ENCODE measurements at places on chromosomes 4 and X. TPM values are rescaled to one million over a fixed set of nuclear protein-coding genes. Genes with fewer than 3 reads are reported as not detected.

Gene NWD2
- total RNA-seq: not detected

Gene EXOC1L
- total RNA-seq: not detected

Gene SPACA5
- not detected for total RNA-seq

DNA sequence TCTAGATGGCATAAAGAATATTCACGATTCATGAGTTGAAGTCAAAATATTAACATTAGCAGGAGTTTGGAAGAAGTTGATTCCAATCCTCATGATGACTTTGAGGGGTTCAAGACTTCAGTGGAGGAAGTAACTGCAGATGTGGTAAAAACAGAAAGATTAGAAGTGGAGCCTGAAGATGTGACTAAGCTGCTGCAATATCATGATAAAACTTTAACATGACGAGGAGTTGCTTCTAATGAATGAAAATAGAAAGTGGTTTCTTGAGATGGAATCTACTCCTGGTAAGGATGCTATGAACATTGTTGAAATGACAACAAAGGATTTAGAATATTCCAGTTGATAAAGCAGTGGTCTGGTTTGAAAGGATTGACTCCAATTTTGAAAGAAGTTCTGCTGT lies 70.1 kb upstream of the TMLHE start:
- no peaks in the 10 kb centered on the region for H3K36me3 ChIP-seq
- no peak overlapping the region for H3K27ac ChIP-seq
- no peak for DNase-seq

- DNase-seq: no peak
- no peaks in the 10 kb centered on the region for H3K36me3 ChIP-seq
- H3K27ac ChIP-seq: no peak overlapping the region
These were observed 89.2 kb upstream of the EFHC2 start for GRCh38 chrX:44432641-44433040.

DNA sequence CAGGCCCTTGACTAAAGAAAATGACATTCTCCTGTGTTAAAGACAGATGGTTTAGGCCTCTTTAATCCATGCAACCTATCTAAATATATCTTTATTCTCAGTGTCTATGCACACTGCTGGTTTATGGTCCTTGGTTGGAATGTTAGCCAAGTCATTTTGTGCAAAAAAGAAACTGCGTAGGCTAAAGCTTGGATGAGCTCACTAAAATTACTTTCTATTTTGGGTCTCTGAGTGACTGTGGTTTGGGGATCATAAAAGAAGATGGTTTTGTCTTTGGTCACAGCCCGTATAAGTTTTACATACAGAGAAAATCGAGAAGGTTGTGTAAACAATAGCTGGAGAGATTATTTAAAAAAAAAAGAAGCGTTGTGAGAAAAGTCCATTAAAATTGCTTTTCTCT lies 443.6 kb downstream of the UBE2NL start:
- no peak overlapping the region for H3K4me3 ChIP-seq
- no peak overlapping the region for H3K27ac ChIP-seq
- no peaks in the 10 kb centered on the region for H3K4me1 ChIP-seq
- H3K36me3 ChIP-seq: no peaks in the 10 kb centered on the region
- no peaks in the 10 kb centered on the region for H3K27me3 ChIP-seq
